Thyroid gland (tissue), 4 donors: ENCODE measurements at places on chromosomes 16 and 17.
A peak's percentile ranks its signal among the peaks of the same experiment; 100 is the strongest.

DNA sequence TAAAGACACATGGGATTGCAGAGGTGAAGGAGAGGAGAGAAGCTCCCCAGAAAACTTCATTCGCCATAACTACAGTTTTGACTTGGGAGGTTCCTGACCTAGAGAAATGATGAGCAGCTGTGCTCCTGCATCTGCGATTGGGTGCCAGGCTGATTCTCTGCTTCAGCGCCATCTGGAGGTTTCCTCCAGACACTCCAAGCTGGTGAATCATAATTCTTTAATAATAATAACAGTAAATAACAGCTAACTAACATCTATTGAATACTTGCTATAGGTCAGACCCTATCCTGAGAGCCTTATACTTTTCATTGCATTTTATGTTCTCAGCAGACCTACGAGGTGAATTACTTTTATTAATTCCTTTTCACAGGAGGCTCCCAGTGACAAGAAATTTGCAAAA, 575.8 kb downstream of the TOX3 start:
- DNase-seq = peak; percentile 17

GRCh38 chr17:9266031-9266680, 244.8 kb downstream of the NTN1 start:
- DNase-seq = no peak

- peak; percentile 76 for DNase-seq
Observed at GRCh38 chr17:81481073-81481799, 31.4 kb downstream of the ACTG1 start.

- DNase-seq = no peak
Observed at GRCh38 chr16:23278031-23278430, 24.1 kb upstream of the SCNN1B start.

- DNase-seq = no peak
Observed at GRCh38 chr17:68573338-68573737, 27.8 kb downstream of the FAM20A start.

DNA sequence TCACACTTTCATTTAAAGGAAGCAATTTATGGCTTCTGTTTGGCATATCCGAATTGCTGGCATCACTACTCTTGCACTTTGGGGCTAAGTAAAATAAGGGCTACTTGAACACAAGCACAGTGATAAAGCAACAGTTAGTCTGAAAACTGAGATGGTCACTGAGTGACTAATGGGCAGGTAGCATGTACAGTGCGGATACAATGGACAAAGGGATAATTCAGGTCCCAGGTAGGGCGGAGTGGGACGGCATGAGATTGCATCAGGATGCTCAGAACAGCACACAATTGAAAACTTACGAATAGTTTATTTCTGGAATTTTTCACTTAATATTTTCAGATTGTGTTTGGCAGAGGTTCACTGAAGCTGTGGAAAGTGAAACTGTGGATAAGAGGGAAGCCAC, 9.2 kb upstream of the SMIM36 start:
- DNase-seq = no peak

GRCh38 chr17:4161192-4161966, 18.4 kb downstream of the CYB5D2 start:
- peak; percentile 78 for DNase-seq

GRCh38 chr16:11328172-11329070, 16.8 kb upstream of the RMI2 start:
- peak; percentile 66 for DNase-seq

DNA sequence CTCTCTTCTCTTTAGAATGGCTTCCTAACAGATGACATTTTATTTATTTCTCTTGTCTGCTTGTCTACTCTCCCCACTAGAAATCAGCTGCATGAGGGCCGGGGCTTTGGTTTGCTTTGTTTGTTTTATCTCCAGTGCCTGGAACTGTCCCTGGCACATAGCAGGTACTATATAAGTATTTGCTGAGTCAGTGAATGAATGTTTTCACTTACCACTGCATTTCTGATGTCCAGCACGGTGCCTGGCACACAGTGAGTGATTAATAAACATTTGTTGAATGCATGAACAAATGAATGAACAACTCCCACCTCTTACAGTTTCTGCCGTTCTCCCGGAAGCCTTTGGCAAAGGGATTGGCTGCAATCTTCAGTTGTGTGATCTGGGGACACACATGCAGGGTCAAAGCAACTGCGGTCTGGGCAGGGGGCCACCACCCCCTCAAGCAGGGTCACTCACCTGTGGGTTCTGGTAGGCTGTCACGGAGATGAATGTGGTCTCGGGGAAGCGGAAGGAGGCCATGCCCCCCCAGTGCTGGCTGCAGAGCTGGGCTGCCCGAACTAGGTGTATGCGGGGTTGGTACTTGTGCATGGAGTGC, 3.4 kb downstream of the TBX6 start:
- DNase-seq = no peak

DNA sequence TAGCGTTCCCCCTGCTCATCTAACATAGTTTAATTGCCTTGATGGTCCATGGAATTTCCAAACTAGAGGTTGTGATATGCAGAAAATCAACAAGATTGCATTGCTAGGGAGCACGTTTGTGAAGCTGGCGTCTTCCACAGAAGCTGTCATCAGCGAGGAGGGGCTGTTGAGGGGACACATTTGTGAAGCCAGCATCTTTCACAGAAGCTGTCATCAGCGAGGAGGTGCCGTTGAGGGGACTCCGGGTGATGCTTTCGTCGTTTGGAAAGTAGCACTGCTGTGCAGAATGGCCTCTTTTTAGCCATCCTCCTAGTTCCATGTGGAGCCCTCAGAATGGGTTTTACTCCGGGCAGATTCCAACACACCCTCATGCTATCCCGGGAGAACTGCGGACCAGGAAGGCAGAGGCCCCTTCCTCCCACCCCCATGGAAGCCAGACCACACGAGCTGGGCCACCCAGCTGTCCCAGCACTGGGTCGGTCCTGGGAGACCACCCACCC, 119.6 kb upstream of the CHMP6 start:
- DNase-seq = no peak

- DNase-seq = no peak
Observed at GRCh38 chr16:47571711-47572110, 110.6 kb downstream of the PHKB start.

DNA sequence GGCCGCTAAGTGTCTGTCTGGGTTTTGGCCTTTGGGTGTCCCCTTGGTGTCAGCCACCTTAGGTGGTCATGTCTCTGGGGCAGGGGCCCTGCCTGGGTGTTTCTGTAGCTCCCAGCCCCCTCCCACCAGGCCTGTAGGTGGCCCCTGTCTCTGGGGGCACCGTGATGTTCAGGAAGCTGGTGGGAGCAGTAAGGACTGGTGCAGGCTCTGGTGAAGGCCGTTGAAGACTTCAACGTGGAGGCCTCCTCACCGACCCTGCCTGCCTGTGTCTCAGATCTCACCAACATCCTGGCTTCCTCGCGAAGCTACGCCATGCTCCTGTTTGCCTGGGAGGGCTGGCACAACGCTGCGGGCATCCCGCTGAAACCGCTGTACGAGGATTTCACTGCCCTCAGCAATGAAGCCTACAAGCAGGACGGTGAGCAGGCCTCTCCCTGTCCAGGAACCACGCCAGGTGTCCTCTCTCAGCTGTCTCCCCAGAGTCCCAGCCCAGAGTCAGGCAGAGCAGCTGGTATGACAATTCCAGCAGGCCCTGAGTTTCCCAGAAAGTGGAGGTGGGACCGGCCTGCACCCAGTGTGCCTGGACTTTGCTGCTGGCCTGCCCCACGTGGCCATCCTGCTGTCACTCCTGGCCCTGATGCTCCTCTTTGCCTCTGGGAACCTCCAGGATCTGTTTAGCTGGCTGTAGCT, 2.8 kb downstream of the ACE start:
- DNase-seq = no peak

GRCh38 chr16:2592786-2593185, 55.0 kb downstream of the PDPK1 start:
- DNase-seq = no peak

- no peak for DNase-seq
Observed at GRCh38 chr16:2184346-2184745, 12.1 kb downstream of the CASKIN1 start.

- peak; percentile 74 for DNase-seq
Observed at GRCh38 chr16:12340151-12340733, 363.7 kb downstream of the SNX29 start.

- no peak for DNase-seq
Observed at GRCh38 chr16:83835586-83836566, 28.1 kb downstream of the HSBP1 start.

- no peak for DNase-seq
Observed at GRCh38 chr16:67432506-67432890, 1.6 kb downstream of the HSD11B2 start.

- DNase-seq = no peak
Observed at GRCh38 chr16:31474173-31474714, 2.3 kb downstream of the TGFB1I1 start.

- peak; percentile 54 for DNase-seq
Observed at GRCh38 chr17:41917679-41918313, 955 bp downstream of the ACLY start.

- no peak for DNase-seq
Observed at GRCh38 chr17:50268743-50269275, 5.5 kb upstream of the TMEM92 start.

DNA sequence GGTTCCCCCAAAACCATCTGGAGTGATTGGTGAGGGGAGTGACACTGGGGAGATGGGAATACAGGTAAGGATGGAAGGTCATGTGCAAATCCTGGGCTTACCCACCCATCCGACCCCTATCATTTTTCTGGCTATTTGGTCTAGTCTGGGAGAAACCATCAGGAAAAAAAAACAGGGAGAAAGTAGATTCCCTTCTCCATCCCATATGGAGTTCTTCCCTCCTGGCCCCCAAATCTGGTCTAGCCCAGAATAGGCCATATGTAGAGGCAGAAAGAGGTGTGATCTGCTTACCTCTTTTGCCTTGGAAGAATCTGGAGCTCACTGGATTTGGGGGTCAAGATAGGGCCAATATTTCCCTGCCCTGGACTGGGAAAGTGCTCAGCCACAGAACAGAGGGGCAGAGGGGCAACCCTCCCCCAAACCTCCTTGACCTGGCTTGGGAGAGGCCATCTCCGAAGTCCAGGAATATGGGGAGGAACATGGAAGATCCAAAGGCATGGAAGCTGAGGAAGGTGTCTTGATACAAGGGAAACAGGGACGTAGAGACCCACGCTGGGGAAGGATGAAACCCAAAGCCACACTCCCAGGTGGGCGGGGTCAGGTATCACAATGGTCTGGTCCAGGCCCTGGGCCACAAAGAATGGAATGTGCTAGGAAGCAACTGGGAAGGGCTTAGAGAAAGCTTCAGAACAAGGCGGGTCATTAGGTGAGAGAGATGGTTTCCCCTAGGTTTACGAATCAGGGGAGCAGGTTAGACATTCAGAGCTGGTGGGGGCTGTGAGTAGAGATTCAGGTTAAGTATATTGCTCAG, 16.2 kb downstream of the CHRNB1 start:
- DNase-seq = no peak

DNA sequence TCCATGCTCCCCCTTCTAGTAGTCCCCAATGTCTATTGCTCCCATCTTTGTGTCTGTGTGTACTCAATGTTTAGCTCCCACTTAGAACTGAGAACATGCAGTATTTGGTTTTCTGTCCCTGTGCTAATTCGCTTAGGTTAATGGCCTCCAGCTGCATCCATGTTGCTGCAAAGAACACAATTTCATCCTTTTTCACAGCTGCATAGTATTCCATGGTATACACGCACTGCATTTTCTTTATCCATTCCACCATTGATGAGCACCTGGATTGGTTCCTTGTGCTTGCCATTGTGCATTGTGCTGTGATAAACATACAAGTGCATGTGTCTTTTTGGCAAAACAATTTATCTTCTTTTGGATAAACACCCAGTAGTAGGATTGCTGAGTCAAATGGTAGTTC, 77.0 kb upstream of the HSBP1 start:
- no peak for DNase-seq

DNA sequence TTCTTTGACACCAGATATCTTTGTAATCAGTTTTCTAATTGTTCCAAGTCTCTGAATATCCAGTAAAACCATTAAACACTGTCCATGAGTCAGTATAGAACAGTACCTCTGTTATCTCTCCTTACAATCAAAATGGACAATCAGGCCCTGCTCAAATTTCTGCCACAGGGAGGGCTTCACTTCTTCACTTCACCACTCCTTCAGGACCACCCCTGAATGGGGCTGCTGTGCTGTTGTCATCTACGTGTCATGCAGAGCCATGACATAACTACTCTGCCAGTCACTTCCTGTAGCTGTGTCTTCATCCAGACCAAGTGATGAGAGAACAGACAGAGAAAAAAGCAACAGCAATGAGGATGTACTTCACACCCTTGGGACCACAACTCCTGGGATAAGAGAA, 116.9 kb downstream of the TANC2 start:
- no peak for DNase-seq

DNA sequence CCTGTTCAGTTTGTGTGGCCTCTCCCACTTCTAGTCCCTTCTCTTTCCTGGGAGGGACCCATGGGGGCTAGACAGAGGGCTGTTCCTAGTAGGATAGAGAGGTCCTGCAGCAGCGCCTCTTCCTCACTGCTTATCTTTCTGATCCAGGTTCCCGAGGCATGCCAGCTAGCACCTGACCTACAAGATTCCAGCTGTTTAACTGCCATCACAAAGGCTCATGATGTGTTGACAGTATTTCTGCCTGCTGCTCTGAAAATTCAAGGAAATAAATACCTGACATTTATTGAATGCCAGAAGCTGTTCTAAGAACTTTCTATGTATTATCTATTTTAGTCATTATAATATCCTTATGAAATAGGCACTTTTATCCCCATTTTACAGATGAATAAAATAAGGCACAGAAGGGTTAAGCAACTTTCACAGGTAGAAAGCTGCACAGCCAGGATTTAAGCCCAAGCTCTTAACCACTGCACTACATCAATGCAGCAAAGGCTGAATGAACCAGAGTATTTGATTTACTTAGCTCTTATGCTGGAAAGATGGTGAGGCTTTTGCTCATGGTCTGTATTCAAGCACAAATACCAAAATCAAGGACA, 38.8 kb downstream of the HEATR6 start:
- no peak for DNase-seq

DNA sequence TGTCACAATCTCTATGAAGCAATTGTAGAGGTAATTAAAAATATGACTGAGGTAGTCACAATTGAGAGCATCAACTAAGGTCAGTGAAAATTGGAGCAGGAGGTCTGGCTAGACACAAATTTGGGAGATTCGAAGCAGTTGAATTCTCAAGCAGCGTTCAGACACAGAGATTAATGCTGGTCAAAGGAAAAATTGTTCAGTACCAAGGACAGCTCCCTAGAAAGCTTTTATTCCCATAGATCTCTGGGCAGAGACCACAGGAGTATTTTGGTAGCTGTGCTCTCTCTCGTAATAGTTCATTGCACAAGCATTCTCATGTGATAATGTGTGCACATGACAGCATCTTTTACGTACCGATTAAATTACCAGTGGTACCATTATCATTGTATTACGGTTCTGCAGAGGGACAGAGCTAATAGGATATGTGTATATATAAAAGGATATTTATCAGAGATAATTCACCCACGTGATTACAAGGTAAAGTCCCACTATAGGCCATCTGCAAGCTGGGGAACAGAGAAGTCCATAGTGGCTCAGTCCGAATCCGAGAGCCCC, 387.5 kb upstream of the HSBP1 start:
- no peak for DNase-seq
